ENCODE measurements at places on chromosomes 6 and 20.

DNA sequence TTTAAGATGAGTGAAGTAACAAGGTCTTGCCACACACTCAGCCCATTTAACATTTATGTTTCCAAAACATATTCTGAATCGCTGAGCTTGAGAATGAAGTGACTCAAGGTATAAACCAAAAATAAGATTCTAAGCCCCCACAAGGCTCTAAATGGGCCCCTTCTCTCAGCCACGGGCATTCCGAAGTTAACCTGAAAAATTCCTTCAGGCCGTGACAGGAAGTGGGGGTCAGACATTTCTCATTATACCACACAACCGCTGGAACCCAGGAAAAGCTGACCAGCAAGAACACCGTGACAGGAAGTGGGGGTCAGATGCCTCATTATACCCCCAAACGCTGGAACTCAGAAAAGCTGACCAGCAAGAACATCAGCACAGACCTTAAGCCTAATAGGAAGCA, 247.9 kb downstream of the ERMARD start:
- no peak for DNase-seq

- peak; percentile 79 for DNase-seq
Measured at GRCh38 chr6:88368071-88368787, 202.1 kb upstream of the CNR1 start.

GRCh38 chr6:160031442-160031841, 62.6 kb downstream of the IGF2R start:
- DNase-seq: peak; percentile 42

DNA sequence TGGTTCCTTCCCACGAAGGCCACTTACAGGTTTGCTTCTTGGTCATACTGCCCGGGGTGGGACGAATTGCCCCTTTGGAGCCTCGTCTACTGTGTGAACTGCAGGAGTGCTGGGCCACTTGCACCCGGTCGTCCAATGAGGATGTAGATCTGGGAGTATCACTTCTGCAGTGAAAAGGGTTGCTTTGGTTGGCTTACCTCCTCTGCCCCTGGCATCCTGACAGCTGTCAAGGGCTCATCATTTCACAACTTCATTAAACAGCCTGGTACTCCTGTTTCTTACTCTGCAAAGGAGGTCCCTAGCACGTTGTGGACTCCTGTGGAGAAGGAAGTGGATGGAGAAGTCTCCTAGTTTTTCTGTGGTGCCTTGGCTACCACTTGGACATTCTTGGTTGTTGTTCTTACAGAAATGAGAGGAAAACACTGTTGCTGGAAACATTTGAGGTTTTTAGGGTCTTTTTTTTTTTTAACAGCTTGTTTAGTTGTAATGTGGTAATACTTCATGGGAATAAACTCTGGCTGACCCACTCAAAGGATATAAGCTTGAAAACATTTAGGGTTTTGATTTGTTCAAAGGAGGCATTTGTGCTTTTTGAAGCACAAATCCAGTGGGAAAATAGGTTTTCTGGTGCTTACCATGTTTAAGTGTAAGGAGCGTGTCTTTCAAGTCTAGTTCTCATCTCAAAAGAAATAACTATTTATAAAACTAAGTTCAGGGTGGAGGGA, 60.7 kb downstream of the AKAP12 start:
- no peak for DNase-seq

- no peak for DNase-seq
Measured at GRCh38 chr6:79377888-79378348, 143.4 kb upstream of the HMGN3 start.

DNA sequence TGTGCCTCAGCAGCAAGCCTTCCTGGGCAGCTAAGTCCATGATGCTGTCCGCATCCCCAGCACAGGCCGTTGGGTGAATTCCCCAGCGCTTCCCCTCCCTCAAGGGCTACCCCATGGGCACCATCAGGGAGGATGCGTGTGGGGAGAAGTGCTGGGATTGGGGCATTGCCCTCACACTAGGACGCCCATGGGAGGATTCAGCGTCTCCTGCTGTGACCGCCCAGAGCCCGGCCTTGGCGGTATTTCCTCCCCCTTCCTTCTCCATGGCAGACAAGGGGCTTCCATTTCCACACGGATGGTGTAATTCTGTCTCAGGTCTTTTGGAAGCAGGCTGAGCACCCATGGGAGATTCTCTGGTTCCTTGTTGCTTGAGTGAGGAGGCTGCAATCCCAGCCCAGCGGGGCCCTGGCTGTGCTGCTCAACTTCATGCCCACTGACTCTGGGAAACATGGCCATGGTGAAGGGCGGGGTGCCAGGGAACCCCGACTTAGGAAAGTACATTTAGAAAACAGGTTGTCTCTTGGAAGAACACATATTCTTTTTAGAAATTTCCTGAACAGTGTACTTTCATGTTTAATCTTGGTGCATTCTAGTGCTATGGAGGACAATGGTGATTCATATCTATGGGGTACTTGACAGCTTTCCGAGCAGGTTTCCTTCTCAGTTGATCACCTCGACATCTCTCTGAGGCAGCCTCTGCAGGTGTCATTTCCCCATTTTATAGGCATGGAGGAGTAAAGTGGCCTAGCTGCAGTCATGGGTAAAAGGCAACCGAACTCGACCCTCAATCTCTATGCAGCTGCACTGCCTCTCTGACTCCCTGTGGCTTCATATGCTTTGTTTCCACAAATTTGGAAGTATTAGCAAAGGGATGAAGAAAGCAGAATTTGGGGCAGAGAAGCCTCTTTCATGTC, 178.2 kb upstream of the CST7 start:
- DNase-seq: no peak

DNA sequence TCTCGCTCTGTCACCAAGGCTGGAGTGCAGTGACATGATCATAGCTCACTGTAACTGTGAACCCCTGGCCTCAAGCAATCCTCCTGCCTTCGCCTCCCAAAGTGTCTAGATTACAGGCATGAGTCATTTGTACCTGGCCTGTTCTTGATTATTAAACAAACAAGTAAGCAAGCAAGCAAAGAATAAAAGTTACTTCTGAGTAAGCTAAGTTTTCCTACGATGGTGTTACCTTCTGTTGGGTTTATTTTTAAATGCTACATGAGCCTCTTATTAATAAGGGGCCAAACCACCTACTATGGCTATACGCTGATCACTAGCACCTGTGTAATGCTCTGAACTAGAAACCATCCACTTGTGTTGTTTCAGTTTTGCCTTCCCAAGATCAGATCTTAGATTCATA, 50.8 kb downstream of the IL22RA2 start:
- no peak for DNase-seq

DNA sequence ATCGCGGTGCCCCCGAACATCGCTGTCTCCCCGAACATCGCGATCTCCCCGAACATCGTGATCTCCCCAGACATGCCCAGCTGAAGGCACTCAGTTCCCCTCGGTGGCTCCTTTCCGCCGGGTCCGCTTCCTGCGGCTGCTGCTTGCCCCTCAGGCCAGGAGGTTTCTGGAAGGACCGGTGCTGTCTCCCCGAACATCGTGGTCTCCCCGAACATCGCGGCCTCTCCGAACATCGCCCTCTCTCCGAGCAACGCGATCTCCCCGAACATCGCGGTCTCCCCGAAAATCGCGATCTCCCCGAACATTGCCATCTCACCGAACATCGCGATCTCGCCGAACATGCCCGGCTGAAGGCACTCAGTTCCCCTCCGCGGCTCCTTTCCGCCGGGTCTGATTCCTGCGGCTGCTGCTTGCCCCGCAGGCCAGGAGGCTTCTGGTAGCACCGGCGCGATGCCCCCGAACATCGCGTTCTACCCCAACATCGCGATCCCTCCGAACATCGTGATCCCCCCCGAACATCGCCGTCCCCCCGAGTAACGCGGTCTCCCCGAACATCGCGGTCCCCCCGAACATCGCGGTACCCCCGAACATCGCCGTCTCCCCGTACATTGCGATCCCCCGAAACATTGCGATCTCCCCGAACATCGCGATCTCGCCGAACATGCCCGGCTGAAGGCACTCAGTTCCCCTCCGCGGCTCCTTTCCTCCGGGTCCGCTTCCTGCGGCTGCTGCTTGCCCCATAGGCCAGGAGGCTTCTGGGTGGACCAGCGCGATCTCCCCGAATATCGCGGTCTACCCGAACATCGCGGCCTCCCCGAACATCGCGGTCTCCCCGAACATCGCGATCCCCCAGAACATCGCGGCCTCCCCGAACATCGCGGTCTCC, 808 bp downstream of the ULBP1 start:
- peak; percentile 10 for DNase-seq

- no peak for DNase-seq
Measured at GRCh38 chr6:17987447-17987696, at the start of gene KIF13A. TSS of gene KIF13A (minus strand) at chr6:17987635. CDS start at chr6:17987463, 172 bp downstream.

GRCh38 chr20:62010551-62011402, 54.9 kb downstream of the TAF4 start:
- DNase-seq: peak; percentile 23

GRCh38 chr6:47145212-47145611, 103.1 kb upstream of the ADGRF1 start:
- DNase-seq: peak; percentile 45

GRCh38 chr20:46293084-46293483, 15.2 kb downstream of the CDH22 start:
- peak; percentile 38 for DNase-seq

- DNase-seq: no peak
Measured at GRCh38 chr20:17681726-17682102, 328 bp downstream of the RRBP1 start.

DNA sequence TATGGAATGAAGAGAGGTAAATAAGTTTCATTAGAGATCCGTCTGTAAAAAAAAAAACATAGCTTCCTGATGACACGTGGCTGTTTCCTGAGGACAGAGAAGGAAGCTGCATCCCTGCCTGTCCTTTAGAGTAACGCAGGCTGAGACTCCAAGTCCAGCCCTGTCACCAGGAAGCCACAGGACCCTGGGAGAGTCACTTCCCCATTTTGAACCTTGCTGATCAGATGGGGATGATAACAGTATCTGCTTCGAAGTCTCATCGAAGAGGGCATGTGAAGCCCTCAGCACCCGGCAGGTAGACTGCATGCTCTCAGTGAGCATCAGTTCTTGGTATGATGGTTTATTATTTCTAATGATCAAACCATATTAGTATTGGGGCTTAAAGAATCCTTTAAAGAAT, 139.1 kb upstream of the KCNG1 start:
- DNase-seq: no peak

DNA sequence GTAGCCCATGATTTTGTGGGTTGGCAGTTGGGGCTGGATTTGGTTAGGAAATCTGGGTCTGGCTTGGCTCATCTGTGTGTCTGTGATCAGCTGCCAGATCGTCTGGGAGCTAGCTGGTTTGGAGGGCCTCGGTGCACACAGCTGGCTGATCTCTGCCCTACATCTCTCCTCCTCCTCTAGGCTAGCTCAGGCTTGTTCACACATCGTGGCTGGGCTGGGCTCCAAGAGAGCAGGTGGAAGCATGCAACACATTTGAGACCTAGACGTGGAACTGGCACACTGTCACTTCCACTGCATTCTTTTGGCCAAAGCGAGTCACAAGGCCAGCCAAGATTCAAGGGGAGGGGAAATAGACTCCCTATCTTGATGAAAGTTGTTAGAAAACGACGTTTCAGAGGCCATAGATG, 15.9 kb downstream of the NDUFAF5 start:
- peak; percentile 93 for DNase-seq

DNA sequence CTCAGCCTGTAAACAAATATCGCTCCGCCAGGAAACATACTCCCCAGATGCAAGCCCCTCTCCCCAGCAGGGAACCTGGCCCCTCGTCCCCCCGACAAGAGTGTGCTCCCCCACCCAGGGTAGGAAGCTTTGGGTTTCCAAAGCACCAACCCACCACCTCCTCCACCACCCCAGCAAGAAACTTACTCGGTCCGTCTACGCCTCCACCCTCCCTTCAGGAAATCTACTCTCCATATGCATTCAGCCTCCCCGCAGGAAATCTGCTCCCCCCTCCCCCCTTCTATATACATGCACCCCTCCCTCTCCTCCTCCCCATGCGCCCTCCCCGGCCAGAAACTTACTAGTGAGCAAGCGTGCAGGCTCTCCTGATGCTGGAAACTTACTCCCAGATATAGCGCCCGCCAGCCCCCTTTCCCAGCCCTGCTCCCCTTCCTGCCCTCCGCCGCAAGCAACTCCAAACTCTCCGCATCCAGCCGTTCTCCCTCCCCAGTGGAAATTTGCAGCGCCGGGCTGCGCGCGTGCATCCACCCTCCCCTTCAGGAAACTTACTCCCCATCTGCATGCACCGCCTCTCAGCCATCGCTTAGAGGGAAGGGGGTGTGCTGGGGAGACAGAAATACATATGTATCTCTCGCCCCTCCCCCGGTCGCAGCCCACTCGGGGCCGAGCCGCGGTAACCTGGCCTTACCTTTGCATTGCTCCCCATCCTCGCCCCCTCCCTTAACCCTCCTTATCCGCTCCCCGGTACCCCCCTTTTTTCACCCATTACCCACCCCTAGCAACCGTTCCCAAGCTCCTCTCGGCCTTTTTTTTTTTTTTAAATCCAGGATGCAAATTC, at the start of gene TRERF1:
Gene TRERF1, minus strand, starts transcription at position 594 of the 838 bp plus-strand sequence. CDS start 182,336 bp downstream, outside the sequence.
- peak; percentile 64 for DNase-seq

GRCh38 chr6:164409309-164410009, 899.9 kb downstream of the C6orf118 start:
- no peak for DNase-seq

DNA sequence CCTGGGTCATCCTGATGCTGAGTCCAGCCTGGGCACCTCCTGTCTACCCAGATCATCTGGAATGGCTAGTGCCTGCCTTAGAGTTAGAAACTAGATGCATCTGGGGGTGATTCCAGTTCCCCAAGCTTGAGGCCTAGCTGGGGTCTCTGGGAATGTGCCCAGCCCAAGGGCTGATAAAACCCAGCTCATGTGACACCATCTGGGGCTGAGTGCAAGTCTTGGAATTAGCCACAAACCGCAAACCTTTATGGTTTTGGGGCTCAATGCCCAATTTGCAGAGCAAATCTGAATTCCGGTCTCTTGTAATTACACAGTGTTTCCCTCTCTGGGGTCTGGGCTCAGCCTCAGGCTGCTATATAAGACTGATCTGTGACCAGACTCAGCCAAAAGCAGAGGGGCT, at the start of gene BPIFB4:
Gene BPIFB4, plus strand, starts transcription at position 385 of the 400 bp plus-strand sequence. CDS start 1,884 bp downstream, outside the sequence.
- DNase-seq: peak; percentile 25

GRCh38 chr6:40804905-40805304, 217.7 kb upstream of the LRFN2 start:
- DNase-seq: no peak

DNA sequence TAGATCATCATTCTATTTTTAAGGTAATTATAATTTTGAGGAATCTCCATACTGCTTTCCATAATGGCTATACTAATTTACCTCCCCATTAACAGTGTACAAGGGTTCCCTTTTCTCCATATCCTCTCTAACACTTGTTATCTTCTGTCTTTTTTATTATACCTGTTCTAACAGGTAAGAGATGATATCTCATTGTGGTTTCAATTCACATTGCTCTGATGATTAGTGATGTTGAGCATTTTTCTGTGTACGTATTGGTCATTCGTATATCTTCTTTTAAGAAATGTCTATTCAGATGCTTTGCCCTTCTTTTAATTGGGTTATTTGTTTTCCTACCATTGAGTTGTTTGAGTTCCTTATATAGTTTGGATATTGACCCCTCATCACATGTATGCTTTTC, 81.6 kb upstream of the SCAF8 start:
- no peak for DNase-seq

- DNase-seq: no peak
Measured at GRCh38 chr20:19888269-19888671, 128.9 kb upstream of the NAA20 start.

- no peak for DNase-seq
Measured at GRCh38 chr6:15993716-15994228, 135.1 kb upstream of the MYLIP start.

All from astrocyte (in vitro differentiated cells and primary cell).